ENCODE measurements at places on chromosomes 5 and 9.

- no peak for DNase-seq
Measured at GRCh38 chr9:120561709-120562108, 18.3 kb downstream of the CDK5RAP2 start.

DNA sequence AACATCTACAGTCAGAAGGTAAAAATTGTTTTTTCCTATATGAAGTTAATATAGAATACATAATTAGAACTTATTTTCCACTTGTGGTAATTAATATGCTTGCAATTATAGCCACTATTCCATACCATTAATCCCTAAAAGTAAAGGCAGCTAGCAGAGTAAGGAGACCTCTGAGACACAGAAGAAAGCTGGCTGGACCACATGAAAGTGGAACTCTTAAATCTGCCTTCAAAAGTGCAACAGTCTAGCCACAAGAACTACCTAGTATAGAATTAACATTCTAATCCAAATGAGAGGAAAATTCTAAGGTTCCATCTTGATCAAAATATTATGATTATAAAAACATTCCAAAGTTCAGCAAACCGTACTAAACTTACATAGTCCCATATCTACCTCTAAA, 37.6 kb downstream of the ARL15 start:
- no peak for DNase-seq

DNA sequence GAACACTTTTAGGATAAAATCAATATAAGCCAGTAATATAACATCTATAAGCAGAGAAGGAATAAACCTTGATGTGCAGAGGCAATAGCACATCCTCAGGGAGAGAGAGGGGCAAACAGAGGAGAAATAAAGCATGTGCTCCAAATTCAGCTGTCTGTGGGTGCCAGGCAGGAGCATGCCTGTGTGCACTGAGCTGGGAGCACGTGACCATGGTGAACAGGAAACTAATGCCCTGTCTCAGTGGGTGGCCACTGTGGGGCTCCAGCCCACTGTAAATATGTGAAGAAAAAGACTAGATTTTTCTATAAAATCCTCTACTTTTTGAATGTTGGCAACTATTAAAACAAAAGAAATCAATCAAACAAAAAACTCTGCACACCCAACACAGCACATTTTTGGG, 55.3 kb downstream of the FYB1 start:
- DNase-seq, result no peak

DNA sequence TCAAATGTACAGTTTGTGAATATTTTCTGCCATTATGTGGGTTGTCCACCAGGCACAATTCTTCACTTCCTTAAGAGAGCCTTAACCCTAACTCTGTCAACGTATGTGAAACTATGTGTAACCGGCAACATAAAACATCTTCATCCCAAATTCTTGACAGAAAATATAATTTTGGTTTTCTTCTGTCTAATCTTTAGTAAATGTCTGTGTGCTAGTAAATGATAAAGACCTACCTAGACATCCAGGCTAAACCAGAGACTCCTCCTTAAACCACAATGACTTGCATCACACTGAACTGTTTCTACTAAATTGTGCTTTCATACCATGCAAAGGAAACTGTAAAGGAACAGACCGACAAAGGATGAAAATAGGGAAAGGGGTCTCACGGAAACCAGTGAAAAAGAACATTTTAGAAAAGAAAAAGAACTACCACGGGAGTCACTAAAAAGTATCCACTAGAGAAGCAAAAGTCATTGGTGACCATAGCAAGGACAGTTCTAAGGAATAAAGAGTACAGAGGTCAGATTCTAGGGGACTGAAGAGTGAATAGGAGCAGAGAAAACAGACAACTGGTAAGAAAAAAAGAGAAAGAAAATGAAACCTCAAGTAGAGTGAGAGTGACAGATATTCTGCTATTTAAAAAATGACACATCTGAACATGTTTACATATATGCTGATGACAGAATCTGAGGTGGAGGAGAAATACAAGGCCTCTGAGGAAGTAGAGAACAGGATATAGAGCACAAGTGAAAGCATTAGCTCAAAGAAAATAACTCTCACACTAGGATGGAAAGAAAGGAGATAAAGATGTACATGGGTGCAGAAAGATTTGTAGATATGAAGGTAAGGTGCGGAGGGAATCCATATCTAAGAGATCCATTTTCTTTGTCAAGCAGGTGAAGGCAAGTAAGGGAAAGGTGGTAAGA, 49.4 kb downstream of the FNIP1 start:
- no peak for DNase-seq

DNA sequence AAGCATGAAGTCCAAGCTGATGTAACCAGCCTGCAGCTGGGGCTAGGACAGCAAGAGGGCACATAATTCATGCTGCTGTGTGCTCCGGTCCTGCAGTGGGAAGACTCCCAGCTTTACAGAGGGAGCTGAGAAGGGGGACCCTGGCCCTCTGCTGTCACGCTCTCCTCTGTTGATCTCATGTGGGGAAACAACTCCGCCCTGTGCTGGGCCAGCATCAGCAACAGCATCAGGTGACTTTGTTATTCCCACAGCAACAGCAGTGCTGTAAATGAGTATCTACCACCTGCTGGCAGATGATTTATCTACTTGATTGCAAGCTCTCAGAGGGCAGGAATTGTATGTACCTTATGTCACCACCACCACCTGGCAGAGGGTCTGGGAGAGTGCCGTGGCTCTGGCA, 176.2 kb downstream of the COL23A1 start:
- no peak for DNase-seq

GRCh38 chr5:66209794-66210193, 65.7 kb downstream of the SREK1 start:
- DNase-seq, result no peak

- DNase-seq, result no peak
Measured at GRCh38 chr5:148511810-148512347, 128.1 kb downstream of the FBXO38 start.

DNA sequence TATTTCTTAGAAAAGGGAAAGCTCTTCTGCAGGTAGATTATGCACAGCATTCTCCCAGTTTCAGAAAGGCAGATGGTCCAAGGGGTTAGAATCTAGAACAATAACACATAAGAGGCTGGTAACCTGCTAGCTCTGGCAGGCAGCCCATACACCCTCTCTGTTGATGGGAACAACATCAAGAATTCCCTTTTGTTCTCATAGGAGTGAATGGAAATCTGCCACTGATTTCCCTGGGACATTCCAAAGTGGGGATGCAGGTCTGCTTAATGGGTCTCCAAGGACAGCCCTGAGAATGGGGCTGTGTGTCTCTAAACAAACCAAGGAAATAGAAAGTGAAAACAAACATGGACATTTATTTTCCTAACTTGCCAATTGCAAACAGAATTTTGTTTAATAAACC, 456.8 kb downstream of the EBF1 start:
- no peak for DNase-seq

- DNase-seq, result no peak
Measured at GRCh38 chr9:96605328-96605727, 14.3 kb downstream of the CDC14B start.

DNA sequence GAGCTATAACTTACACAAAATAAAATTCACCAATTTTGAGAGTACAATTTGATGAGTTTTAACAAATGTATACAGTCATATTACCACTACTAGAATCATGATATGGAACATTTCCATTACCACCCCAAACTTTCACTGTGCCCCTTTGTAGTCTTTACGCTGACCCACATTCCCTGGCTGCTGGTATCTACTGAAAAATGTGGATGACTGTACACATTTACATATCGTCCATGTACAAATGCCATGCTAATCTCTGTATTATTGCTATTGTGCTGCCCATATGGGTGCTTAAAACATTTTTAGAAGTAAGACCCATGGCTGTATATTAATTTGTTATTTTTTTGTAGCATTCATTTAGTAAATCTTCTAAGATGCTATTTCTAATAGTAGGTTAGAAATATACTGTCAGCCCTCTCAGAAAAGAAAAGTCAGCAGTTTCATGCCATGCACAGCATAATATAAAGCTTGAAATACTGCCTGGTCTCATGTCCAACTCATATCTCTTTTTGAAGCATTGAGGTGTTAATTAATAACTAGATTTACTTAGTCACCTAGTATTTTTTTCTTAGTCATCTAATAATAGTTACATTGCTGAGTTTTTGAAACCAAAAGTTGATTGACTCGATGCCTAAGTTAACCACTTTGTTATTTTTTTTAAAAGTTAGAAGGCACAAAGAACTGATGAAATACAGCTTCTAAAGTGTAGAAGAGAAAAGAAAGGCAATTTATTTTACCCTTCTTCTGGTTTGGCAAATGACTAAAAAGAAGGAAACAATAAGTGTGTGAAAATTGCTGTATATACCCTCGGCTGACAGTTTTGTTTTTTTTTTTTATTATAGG, 188.3 kb upstream of the MEF2C start:
- DNase-seq, result no peak

GRCh38 chr5:131357739-131358561, 94.1 kb downstream of the CDC42SE2 start:
- DNase-seq, result no peak

- no peak for DNase-seq
Measured at GRCh38 chr9:137674307-137674975, 55.6 kb downstream of the EHMT1 start.

DNA sequence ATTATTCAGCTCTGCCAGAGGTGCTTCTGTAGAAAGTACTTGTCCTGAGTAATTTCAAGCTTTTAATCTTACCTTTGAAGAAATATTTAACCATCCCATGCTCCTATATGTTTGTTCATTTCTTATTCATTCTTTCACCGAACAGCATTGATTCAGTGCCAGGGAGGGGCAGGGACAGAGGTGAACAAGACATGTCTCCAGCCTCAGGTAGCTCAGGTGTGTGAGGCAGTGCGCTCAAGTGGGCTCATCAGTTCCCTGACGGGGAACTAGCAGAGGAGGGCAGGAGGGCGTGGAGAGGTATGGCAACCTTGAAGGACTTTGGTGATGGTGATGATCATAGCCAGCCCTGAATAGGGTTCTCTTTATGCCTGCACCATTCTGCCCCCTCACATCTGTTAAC, 25.9 kb downstream of the ERGIC1 start:
- no peak for DNase-seq

DNA sequence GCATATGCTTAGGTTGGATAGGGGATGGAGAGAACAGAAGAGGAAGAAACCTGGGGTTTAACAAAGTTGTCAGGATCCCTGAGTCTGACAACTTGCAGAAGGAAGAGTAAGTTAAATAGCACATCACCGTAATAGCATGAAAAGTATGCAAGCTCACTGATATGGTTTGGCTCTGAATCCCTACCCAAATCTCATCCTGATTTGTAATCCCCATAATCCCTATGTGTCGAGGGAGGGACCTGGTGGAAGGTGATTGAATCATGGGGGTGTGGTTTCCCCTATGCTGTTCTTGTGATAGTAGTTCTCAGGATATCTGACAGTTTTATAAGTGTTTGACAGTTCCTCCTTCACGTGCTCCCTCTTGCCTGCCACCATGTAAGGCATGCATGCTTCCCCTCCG, 193.3 kb downstream of the PSAT1 start:
- DNase-seq, result no peak

GRCh38 chr9:136712690-136713544, 545 bp downstream of the DIPK1B start:
- no peak for DNase-seq

DNA sequence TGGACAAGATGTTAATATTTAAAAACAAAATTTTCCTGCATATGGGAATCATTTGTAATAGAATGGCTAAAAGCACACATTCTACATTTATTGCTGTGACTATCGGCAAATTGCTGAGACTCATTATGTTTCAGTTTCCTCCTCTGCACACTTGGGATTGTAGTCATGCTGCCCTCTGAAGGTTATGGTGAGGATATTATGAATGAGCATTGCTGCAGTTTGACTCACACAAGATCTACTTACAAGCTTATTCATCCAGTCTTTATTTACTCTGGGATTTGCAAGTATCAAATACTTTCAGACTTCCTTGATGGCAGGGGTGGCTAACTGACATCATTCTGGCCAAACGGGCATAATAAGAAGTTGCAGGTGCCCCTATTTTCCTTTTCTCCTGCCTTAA, 9.5 kb upstream of the NFIL3 start:
- no peak for DNase-seq

- no peak for DNase-seq
Measured at GRCh38 chr9:93294011-93294410, 110.1 kb downstream of the WNK2 start.

DNA sequence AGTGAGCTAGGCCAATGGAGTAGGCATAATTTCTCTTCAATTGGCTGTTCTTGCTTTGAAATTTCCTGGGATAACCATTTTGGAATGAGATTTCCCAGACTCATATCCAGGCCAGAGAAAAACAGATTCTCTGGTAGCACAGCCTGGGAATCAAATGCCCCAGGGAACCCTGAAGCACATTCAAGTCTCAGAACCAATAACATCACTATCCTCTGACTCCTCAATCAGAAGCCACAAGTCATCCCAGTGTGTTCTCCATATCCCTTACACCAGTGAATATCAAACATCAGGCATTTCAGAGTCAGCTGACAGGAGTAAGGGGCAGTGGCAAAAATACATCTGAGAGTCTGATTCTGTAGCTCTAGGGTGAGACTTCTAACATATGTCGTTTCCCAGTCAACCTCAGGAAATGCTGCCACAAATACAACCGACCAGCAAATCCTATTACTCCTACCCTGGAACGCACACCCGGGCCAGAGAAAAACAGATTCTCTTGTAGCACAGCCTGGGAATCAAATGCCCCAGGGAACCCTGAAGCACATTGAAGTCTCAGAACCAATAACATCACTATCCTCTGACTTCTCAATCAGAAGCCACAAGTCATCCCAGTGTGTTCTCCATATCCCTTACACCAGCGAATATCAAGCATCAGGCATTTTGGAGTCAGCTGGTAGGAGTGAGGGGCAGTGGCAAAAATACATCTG, 537.7 kb upstream of the NMUR2 start:
- no peak for DNase-seq

DNA sequence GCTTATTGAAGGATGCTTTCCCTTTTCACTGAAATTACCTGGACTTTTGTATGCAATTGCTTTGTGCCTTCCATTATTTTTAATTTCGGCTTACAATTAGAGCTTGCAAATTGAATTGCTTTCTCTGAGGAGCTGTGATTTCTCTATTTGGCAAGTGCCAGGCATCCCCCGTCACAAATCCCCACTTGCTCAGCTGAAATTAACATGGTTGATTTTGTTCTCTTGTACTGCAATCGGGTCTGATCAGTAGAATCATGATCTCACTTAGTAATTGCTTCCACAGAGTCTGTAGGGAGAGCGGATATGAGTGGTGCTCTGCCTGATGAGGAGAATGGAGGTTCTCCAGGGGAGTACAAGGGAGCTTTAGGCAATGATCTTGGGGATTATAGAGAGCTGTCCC, 495.5 kb upstream of the SGCD start:
- DNase-seq, result no peak

- DNase-seq, result no peak
Measured at GRCh38 chr5:150075806-150076205, 10.5 kb downstream of the CSF1R start.

- DNase-seq, result no peak
Measured at GRCh38 chr9:116318468-116319374, 165.1 kb downstream of the PAPPA start.

- DNase-seq, result no peak
Measured at GRCh38 chr5:131109540-131110255, 55.4 kb downstream of the HINT1 start.

DNA sequence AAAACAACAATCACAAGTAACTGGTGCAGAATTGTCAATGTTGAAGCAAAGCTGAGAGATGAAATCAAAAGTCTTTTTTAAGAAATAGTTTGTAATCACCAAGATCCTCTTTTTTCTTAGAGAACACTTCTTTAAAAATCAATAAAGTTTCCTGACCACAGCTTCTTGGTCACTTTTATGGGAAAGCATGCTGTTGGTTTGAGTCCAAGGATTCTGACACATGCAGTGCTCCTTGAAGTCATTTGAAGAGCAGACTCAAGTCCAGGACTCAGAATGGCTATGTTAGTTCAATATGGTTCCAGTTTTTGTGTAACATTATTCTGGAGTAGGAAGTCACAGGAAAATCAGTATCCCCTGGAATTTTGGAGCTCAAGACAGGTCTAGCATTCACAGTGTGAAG, 480.6 kb downstream of the NR2F1-AS1 start:
- no peak for DNase-seq

Data from thoracic aorta (tissue), 2 donors.